ENCODE measurements at places on chromosomes 4 and X. TPM values are rescaled to one million over a fixed set of nuclear protein-coding genes. Genes with fewer than 3 reads are reported as not detected.

DNA sequence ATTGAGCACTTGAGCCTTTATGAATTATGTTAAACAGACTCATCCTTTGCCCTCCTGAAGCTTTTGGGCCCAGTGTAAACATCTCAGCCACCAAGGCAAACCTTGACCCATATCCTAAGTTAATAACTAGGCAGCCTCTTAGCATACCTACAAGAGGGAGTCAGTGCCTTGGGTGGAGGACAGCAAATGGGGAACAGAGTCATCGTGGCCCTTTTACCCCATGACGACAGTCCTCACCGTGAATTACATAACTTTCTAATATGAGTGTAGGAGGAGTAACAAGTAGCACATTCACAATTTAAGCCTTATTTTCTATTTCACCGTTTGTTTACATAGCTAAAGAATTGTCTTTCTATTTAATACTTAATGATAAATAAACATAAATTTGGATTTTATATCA is 16.8 kb downstream of the CLDN22 start:
- ATAC-seq: no peak

DNA sequence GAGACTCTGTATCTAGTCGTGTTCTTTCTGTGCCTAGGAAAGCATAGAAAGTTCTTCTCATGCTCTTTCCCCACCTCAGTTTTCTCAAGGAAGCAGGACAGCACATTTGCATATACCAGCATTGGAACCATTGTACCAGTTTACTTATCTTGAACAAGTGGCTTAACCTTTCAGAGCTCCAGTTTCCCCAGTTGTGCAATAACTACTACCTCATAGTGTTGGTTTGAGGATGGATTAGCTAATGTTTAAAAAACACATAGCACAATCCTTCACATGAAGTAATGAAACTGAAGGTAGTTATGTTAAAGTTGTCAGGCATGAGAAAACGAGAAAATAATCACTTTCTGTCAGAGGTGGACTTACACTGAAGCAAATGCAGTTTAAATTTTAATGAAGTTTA is 92.2 kb upstream of the H2AZ1 start:
- no peak for ATAC-seq

DNA sequence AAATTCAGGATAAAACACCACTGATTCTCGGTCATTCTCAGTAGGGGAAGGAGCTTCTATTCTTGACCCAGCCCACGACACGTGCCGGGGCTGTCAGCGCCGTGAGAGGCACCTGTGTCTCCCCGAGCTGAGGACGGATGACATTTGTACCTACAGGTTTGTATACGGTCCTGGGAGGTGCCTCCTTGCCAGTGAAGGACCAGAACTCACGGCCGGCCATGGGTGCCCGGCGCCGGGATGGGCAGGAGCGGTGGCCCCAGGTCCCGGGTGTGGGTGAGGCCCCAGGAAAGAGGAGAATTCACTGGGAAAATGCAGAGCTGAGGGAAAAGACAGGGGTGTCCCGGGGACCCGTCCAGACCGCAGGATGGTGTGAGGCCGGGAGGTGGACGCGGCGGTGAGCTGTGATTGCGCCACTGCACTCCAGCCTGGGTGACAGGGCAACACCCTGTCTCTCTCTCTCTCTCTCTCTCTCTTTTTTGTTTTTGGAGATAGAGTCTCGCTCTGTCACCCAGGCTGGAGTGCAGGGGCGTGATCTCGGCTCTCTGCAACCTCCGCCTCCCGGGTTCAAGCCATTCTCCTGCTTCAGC is 48.9 kb upstream of the PPP2R3B start:
- no peak for ATAC-seq

- ATAC-seq: no peak
Observed at GRCh38 chrX:149120459-149120858, 384.6 kb downstream of the IDS start.

DNA sequence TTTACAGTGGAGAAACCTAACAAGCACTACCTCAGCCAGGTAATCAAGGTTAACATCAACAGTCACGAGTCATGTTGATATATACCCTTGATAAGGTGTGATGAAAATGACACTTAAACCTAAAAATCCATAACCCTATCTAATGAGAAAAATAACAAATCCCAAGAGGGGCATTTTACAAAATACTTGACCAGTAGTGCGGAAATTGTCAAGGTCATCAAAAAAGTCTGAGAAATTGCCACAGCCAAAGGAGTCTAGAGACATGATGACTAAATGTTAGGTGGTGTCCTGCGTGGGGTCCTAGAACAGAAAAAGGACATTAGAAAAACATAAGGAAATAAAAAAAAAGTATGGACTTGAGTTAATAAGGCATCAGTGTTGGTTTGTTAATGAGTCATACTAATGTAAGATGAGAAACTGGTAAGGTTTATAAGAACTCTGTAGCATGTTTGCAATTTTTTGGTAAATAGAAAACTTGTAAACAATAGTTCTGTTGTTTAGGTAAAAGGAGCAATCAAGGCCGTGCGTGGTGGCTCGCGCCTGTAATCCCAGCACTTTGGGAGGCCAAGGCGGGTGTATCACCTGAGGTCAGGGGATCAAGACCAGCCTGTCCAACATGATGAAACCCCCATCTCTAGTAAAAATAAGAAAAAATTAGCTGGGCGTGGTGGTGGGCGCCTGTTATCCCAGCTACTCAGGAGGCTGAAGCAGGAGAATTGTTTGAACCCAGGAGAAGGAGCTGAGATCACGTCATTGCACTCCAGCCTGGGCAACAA is 2.9 kb downstream of the RPL36A start:
- no peak for ATAC-seq

GRCh38 chr4:69934150-69934549 is 3.3 kb downstream of the CSN1S1 start:
- no peak for ATAC-seq

DNA sequence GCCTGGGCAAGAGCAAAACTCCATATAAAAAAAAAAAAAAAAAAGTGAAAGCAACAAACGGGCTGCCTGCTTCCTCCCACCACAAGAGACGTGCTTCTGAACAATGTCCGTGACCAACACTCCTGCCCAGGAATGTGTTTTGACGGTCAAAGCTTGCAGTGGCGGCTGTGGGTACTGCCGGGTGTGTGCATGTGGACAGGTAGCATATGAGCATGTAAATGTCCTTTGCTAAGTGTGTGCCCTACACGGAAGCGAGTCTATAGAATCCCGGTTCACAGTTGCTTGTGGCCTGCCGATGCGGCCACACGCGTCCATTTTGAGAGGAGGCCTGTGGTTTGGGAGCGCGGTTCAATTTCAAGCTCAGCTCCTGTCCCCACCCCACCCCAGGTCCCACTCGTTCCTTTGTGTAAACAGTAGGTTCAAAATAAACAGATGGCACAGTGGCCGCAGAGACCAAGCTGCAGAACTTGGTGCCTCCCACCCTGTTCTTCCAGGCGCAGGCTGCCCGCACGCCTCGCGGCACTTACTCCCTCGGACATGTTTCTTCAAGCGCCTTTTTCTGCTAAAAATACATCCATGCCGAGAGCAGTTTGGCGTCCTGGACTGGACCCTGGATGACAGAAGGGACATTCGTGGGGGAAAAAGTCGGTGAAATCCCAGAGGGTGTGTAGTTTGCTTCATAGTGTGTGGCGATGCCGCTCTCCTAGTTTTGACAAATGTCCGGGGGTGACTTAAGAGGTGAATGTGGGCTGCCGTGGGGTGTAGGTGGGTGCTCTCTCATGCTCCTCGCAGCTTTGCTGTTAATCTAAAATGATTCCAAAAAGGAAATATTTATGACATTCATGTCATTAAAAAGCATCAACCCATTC is 11.5 kb upstream of the NKX1-1 start:
- ATAC-seq: no peak

- ATAC-seq: no peak
Observed at GRCh38 chr4:633976-634598, 8.7 kb downstream of the PDE6B start.

DNA sequence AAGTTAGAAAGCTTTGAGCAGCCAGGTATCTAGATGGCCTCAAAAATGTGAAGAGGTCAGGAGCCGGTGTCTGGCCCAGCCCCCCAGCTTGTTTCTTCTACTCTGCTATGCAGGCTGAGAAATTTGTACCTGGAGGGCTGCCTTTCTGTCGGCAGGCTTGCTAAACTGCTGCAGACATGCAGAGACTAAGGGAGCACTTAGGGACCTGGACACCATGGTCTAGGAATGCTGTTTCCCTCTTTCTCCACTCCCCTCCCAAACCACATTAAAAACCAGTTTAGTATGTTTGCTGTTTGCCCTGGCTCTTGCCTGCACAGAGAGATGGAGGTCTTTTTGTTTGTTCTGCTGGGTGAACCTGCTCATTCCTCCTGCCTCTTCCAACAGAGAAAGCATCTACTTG is 157.1 kb upstream of the DGKK start:
- no peak for ATAC-seq

- ATAC-seq: no peak
Observed at GRCh38 chr4:161197474-161197873, 966.3 kb downstream of the FSTL5 start.

- no peak for ATAC-seq
Observed at GRCh38 chrX:150525061-150525919, 43.1 kb upstream of the MTM1 start.

DNA sequence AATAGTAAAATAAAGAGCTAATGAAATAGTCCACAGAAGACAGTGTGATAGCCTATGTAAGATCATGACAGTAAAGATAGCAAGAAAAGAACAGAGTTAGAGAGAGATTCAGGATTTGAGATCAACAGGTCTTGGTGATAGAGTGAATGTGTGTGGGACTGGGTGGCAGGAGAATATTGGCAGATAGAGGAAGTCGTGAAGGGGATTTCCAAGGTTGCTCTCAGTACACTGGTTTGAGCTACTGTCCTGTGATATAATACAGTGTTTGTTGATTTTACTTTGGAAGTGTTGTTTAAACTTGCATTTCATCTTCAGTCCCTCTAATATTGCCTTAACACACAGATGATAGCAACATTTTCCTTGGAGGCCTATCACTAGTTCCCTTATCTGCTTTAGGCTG is 44.1 kb downstream of the DTHD1 start:
- peak; percentile 34 for ATAC-seq

Gene ODAM
- not detected for total RNA-seq

Gene GRPR
- not detected for total RNA-seq

Gene ZNF711
- total RNA-seq: 0.16 TPM

Gene KLHL15
- total RNA-seq: 17.6 TPM

DNA sequence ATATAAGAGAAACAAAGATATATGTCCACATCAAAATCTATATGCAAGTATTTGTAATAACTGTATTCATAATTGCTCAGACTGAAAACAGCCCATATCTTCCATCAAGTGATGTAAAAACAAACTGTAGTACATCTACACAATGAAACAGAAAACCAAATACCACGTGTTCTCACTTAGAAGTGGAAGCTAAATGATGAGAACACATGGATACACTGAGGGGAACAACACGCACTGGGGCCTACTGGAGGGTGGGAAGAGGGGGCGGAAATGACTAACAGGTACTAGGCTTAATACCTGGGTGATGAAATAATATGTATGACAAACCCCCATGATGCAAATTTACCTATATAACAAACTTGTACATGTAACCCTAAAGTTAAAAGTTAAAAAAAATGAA is 42.7 kb downstream of the UBA6 start:
- peak; percentile 92 for ATAC-seq

DNA sequence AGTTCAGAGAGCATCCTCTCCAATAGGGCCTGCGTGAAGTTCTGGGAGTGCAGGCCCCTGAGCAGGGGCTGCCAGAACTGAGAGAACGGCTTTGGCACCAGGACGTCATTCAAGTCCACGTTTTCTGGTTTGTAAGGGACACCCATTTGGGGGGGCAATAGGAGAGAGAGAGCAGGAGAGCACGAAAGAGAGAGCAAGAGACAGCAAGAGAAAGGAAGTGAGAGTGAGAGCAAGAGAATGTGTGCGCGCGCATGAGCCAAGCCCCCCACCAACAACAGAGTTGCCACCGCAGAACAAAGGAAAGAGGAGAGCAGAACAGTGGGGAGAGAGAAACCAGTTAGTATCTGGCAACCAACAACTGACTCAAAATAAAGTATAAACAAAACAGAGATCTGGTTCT is 10.4 kb downstream of the LAS1L start:
- ATAC-seq: no peak

GRCh38 chr4:2634014-2634413 is 97.6 kb downstream of the FAM193A start:
- ATAC-seq: no peak

DNA sequence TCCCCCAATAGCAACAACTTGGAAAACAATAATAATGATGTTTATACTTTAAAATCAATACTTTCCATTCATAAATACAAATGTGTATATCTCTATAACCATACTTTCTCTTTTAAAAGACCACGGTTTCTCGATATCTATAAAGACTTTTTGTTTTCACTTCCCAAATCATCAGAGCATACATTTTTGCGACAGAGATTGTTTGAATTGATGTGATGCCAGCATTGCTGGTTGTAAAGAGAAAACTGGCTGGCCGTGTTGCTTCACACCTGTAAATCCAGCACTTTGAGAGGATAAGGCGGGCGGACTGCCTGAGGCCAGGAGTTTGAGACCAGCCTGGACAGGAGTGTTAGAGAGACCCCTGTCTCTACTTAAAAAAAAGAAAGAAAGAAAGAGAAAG is 77.6 kb upstream of the ZNF518B start:
- ATAC-seq: no peak

- ATAC-seq: no peak
Observed at GRCh38 chr4:118765399-118765798, 70.5 kb downstream of the SEC24D start.

Gene C4orf50
- 2.1 TPM for total RNA-seq

- ATAC-seq: no peak
Observed at GRCh38 chr4:182828360-182829025, 88.7 kb downstream of the DCTD start.

GRCh38 chr4:152456609-152457008 is 79.3 kb downstream of the FBXW7 start:
- ATAC-seq: no peak

GRCh38 chr4:820230-821172 is 5.4 kb downstream of the CPLX1 start:
- ATAC-seq: no peak

Gene HSFX2
- total RNA-seq: not detected

- peak; percentile 57 for ATAC-seq
Observed at GRCh38 chr4:152536545-152537182, 772 bp upstream of the FBXW7 start.

DNA sequence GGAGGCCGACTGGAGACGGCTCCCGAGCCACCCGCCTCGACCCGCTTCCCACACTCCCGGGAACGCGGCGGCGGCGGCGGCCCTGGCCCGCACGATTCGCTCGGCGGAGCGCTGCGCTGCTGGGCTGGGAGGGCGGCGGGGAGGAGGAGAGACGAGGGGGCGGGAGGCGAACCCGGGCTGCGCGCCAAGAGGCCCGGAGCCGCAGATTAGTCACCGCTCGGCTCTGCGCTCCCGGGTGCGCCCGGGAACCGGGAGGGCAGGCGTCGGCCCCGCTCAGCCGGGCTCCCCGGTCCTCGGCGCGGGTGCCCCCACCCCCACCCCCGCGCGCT is 11.2 kb upstream of the BCOR start:
- ATAC-seq: peak; percentile 60

GRCh38 chrX:116281106-116281505 is 110.6 kb downstream of the AGTR2 start:
- no peak for ATAC-seq

Gene GLUD2
- 0.16 TPM for total RNA-seq
